ENCODE measurements at places on chromosomes 16 and 17.

DNA sequence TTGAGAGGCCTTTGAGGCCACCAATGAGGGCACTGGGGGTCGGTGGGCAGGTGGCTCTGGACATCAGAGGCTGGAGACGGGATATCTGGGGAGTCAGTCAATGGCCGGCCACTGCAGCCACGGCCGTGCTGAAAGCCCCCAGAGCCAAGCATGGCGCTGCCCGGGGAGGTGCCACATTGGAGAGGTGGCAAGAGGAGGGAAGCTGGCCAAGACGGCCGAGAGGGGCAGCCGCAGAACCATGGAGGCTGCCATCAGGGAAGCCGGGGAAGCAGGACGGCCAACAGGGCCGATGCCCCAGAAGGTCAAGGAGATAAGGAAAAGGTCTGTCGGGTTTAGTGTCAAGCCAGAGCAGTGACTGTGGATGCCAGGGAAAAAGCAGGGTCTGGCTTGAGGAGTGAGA, 9.8 kb downstream of the RTN4RL1 start:
- DNase-seq = no peak

DNA sequence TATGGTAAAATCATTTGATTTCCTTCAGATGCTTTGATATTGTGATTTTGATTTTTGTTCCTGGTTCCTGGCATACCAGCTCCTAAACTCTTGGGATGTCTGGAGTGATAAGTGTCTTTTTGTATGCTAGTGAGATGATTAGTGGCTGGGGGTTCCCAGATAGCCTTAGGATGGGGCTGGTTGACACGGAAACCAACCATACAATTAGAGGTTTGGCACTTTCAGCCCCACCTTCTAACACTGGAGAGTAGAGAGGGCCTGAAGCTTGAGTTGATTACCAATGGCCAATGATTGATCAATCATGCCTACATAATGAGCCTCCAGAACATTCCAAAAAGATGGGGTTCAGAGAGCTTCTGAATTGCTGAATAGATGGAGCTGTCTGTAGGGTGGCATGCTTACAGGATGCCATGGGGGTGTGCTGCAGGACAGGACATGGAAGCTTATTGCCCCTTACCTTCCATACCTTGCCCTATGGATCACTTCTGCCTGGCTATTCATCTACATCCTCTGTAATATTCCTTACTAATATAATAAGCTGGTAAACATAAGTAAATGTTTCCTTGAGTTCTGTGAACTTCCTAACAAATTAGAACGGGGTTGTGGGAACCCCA, 22.8 kb downstream of the RNF112 start:
- DNase-seq = no peak

- DNase-seq = peak; percentile 68
These were observed 16.9 kb upstream of the CYTH1 start for GRCh38 chr17:78798695-78799559.

GRCh38 chr17:81515530-81516041, 3.0 kb upstream of the ACTG1 start:
- DNase-seq = no peak

DNA sequence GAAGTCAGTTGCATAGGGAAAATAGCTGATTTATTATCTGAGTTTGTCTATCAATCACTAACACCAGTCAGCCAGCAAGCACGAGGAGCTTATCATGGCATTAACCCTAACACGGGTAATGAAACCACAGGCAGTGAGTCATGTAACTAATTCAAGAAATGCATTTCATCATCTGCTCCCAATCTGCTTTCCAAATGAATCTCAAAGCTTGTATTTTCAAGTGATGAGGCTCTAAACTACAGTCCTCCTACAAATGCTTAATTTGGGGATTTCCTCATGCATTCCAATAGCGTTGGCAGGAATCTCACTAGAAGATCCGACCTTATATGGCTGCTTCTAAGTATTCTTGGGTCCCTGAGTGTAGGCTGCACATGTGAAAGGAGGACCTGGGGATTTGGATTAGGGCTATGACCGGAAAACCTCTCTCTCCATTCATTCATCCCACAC, 118.4 kb upstream of the HSBP1 start:
- no peak for DNase-seq

DNA sequence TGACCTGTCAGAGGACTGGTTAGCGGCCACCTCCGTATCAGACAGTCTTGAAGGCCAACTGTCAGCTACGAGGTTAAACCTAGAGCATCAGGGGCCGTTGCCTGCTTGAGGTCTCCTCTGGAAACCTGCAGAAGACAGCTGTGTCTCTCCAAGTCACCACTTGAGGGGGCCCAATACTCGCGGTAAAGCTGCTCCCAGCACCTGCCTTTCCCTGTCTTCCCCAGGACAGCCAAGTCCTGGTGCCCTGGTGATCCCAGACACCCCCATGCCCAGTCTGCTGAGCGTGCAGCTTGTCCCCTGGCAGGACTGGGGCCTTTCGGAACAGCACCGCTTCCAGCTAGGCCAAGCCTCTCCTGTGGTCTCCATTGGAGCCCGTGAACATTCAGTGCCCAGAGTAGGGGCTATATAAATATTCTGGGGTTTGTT, 80.1 kb downstream of the DNAH17 start:
- DNase-seq = peak; percentile 60

DNA sequence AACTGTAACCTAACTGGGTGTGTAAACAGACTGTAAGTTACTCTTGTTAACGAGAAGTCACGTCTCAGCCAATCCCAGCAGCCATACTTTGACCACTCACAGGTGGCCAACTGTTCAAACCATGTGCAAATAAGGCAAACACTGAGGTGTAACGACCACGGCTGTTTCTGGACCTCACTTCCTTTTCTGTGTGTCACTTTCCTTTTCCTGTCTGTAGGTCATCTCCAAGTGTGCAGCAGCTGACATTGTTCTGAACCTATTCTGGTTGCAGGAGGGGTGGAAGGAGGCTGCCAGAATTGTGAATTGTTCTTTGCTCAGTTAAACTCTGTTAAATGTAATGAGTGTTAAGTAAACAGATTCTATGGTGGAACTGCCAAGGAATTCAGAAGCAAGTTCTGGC, 627.4 kb downstream of the KCNJ2 start:
- DNase-seq = no peak

DNA sequence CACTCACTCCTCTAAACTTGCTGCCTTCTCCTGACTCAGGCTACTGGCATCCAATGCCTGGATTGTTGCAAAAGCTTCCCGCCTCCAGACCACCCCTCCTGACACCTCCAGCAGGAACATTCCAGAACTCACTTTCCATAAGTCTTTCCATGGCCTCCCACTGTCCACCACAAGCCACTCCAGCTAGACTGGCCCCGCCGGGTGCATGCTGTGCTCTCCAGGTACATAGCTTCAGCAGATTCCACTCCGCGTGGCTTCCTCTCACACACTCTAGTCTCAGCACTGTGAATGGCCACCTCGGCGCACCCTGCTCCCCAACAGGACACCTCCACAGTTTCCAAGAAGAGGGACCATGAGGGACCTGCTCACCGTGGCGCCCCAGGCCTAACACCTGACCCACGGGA, 25.9 kb upstream of the FAAP100 start:
- no peak for DNase-seq

GRCh38 chr17:14594690-14595089, 293.8 kb downstream of the HS3ST3B1 start:
- no peak for DNase-seq

GRCh38 chr16:49701789-49702494, 154.0 kb downstream of the ZNF423 start:
- no peak for DNase-seq

DNA sequence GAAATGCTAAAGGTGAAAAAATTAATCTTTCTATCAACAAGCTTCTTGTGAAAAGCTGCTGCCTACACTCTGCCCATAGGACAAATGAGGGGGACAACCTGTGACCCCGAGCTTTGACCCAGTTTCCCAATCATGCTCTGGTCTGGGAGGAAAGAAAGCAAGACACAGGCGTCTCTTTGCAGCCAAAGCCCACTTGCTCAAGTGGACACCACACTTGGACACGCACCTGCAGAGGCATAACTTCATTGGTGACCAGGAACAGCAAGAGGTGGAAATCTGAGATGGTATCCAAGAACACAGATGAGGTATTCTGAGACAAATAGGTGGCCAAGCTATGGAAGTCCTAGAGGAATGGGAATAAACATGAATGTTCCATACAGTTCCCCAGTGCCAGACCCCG, 15.0 kb upstream of the FAAP100 start:
- no peak for DNase-seq

- no peak for DNase-seq
These were observed 54.2 kb downstream of the CDRT4 start for GRCh38 chr17:15413101-15413771.

- no peak for DNase-seq
These were observed 22.2 kb downstream of the HLF start for GRCh38 chr17:55286681-55287589.

- DNase-seq = no peak
These were observed 25.8 kb downstream of the STAT3 start for GRCh38 chr17:42362245-42362961.

DNA sequence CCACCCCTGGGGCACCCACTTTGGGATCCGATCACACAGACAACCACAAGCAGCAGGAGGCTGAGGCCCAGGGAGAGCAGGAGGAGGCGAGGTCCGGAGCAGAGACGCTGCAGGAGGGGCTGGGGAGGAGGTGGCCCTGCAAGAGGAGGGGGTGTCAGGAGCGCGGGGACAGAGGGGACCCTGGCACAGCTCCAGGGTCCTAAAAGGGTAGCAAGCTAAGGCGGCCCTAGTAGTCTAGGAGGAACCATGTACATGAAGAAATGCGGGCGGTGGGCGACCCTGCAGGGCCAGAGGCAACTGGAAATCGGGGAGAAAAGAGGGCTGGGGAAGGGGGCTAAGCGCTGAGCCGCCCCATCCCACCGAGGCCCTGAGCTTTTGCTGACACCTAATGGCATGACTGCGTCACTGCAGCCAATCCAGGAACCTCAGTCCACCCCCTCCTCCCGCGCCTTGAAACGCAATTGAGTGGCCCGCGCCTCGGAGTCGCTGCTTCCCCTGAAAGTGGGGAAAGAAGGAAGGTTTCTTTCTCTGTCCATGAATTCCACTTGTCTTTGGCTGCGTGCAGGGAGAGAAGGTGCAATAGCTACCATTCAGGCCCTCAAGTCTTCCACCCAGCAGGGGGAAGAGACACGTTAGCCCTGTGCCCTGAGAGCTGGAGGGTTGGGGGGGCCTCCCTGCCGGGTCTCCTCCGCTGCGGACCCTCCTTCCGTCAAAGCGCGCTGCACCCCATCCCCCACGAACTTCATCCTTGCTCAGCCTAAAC, 1.8 kb downstream of the ASGR1 start:
- DNase-seq = peak; percentile 72

DNA sequence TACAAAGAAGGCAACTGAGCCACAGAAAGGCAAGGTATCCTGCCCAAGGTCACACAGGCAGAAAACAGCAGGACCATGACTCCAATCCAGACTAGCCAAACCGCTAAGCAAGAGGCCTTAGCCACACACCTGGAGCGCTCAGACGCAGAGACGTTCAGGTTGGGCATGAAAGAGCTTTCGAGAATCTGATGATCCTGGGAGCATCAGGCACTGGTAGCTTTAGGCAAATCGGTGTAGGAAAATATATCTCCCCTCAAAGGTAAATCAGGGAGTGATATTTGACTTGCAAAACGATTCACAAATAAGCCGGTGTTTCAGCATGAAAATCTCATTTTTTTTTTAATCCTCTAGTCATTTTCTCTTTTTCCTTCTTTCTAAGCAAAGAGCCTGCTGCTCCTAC, 279.0 kb downstream of the MRTFB start:
- DNase-seq = no peak

DNA sequence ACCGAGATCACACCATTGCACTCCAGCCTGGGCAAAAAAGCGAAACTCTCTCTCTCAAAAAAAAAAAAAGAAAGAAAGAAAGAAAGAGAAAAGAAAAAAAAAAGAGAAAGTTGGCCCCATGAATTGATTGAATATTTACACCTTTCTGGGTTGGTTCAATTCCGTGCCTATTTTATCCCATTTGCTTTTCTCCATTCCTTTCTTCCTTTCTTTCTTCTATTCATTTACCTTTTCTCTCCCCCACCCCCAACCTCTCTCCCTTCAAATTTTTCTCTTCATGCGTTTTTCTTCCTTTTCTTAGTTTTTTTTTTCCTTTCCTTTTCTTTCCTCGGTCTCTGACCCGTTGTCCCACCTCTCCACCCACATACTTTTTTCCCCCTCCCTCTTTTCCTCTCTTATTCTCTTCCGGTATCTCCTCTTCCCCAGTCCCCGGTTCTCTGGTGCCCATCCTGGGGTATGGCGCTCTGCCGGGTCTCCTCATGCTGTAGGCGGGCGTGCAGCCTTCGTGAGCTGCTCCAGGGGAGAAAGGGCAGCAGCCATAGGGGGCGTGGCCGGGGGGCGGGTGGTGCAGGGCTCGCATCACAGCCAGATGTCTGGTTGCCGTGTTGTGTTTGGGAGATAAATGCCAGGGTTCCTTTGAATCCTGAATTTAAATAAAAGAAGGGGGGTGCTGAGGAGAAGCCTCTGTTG, 5.3 kb upstream of the COL1A1 start:
- no peak for DNase-seq

GRCh38 chr16:63690961-63691360, 1430.9 kb downstream of the CDH11 start:
- DNase-seq = no peak

DNA sequence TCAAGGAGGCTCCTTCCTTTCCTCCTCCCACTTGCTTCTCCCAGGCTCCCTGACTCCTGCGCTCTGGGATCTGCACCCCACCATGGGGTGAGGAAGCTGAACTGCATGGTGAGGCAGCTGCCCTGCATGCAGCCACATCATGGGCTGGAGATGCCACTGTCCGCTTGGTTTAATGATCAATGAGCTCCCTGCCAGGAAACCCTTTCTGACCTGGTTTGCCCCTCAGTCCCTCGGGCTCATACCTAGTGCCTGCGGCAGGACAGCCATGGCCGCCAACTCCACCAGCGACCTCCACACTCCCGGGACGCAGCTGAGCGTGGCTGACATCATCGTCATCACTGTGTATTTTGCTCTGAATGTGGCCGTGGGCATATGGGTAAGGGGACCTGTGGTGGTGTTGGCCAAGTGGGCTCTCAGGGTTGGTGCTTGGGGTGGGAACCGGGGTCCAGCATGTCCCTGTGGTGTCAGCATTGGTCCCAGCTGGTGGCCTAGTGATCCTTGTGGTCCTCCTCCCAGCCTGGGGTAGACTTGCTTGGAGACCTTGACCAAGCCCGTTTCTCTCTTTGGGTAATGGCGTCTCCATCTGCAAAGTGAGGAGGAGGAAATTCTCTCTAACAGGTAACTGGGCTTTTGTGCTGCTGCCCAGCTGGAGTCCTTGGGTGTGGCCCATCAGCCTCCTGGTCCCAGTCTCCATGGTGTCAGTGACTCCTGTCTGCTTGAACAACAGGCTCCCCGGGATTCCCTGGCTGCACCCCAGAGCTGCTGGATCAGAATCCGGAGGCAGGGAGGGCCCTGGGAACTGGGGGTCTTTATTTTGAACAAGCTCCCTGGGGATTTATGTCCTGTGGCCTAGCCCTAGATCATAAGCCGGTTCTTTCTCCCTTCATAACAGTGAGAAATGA, at the start of gene SLC5A10:
TSS of gene SLC5A10 (plus strand) at position 225 of the 902 bp plus-strand sequence. CDS start at position 266, 41 bp downstream.
- no peak for DNase-seq

- no peak for DNase-seq
These were observed 7.8 kb downstream of the SHCBP1 start for GRCh38 chr16:46613352-46613751.

GRCh38 chr16:65754820-65755691, 611.4 kb upstream of the CDH5 start:
- no peak for DNase-seq

Data from CD4-positive, alpha-beta T cell treated with Interleukin-2 at 100 ng/mL for 4 hours (primary cell).